Stimulated activated CD4-positive, alpha-beta T cell treated with anti-CD3 and anti-CD28 coated beads, Interleukin-1b, Interleukin-23, amount 100 ng/mL, for 24 hours (primary cell): ENCODE measurements at places on chromosomes 2 and 18.

DNA sequence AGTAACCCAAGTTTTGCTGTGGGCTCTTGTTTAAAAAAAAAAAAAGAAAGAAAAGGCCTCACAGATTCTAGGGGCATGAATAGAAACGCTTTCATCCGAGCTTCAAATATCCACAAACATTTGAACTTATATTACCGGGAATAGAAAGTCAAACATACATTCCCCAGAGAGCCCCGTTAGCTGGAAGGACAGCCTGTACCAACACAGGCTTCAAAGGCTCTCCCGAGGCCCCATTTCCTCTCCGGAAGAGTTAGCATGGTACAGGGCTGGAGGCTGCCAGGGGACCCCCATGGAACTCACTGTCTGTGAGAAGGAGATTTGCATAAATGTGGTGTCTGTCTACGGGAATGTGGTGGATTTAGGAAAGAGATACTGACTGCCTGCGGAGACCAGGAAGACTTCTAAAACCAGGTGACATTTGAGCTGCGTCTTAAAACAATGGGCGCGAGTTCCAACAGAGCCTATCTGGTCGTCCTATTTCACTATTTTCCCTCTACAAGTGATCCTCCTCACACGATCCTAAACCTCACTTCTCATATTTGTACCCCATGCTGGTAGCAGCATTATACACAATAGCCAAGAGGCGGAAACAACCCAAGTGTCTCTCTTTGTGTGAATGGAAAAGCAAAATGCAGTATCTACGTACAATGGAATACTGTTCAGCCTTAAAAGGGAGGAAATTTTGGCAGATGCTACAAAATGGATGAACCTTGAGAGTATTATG is 820 bp upstream of the MATN3 start:
- DNase-seq: no peak

DNA sequence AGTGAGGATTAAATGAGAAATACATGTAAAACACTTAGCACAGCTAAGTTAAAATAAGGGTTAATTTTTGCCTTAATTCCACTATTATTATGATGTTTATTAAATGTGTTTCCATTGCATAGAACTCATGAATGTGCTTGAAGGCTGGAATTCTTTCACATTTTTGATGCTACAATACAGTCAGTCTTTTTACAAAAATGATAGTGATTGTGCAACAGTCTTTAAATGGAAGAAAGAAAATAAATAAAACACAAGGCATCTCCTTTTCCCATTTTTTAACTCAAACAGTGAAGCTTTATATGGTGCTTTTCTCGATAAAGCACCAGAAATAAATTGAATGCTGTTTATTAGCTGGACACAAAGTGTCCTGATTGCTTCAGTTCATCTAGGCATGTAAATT is 123.9 kb downstream of the MAP2 start:
- DNase-seq: no peak

GRCh38 chr2:99607861-99608491 is 118.2 kb upstream of the REV1 start:
- DNase-seq: no peak

DNA sequence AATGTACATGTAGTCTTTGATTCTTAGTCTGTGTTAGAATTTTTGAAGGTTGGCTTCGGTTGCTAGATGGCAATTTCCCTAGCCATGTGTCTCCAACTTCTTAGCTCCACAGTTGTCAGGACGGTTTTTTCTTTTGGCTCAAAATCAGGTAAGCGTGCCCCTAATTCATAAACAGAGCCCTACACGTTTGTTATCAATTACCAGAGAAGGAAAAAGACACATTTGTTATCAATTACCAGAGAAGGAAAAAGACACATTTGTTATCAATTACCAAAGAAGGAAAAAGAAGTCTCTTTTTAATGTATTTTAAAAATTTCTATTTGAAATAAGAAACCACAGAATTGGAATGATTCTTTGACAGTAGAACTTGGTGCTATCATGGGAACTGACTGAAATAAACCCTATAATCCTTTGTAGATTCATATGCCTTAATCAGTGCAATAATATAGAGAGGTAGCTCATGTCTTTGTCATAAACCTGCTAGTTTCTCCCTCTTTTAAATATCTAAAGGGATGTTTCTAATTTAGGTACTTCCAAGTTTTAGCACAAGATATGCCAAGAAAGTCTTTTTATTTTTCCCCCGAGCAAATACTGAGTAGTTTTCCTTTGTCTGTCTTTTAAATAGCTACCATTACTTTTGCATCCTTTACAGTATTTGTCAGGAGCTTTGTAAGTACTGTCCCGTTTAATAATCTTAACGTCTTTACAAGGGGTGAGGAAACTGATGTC is 35.9 kb downstream of the CAMKMT start:
- no peak for DNase-seq

GRCh38 chr2:99338029-99338585 is 918 bp downstream of the EIF5B start:
- no peak for DNase-seq

- DNase-seq: no peak
Observed at GRCh38 chr2:150609831-150610582, 122.5 kb upstream of the RND3 start.

GRCh38 chr2:26460613-26461031 is 17.3 kb downstream of the OTOF start:
- no peak for DNase-seq

DNA sequence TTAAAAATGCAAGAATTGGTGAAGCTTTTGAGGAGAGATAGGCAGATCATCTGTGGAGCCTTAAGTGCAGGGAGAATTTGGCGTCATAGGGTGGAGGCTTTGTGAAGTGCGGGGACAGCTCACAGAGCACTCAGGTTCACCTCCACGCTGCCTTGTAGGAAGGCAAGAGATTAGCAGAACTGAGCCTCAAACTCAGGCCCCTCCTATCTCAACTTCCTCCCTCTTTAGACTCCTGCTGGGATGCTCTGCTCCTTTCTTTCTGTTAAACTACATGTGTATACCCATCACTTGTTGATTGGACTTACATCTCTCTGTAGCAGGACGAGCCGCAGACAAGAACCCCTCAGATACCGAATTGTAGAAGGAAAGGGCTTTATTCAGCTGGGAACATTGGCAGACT is 422.2 kb downstream of the SETBP1 start:
- no peak for DNase-seq

- DNase-seq: no peak
Observed at GRCh38 chr2:108548208-108549003, 14.1 kb downstream of the LIMS1 start.

GRCh38 chr18:28432339-28432738 is 255.4 kb upstream of the CDH2 start:
- no peak for DNase-seq

DNA sequence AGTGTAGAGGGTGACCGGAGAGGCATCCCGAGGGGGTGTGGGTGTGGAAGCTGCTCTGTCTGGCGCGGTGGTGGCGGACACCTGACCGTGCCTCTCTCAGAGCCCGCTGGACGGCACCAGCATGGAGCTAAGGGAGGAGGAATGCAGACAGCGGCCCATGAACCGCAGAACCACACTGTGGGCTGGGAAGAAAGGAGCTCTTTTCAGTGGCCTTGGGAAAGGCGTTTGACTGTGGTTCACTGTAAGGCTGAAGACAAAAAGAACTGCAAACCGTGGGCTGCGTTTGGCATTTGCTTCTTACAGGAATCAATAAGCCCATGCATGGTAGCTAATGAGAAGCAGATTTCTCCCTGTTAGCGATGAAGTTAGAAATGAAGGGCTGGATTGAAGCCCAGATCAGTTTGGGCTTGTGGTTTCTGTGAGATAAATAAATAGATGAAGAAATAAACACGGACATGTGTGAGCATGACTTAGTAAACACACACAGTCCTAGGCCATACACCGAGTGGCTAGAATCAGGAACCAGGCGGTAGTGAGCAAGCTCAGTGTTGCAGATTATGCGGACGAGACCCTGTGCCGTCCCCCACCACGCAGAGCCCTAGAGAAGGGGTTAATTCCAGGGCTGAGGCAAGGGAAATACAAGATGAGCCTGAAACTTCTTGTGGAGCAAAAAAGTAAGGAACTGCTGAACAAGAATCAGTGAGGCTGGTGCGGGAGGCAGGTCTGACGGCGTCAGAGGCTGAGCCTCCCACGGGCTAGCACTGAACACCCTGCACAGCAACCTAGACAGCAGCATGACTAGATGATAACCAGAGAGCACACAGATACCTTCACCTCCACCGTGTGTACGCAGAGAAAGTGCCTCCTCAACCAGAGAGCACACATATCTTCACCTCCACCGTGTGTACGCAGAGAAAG is 29.3 kb upstream of the NFATC1 start:
- no peak for DNase-seq

DNA sequence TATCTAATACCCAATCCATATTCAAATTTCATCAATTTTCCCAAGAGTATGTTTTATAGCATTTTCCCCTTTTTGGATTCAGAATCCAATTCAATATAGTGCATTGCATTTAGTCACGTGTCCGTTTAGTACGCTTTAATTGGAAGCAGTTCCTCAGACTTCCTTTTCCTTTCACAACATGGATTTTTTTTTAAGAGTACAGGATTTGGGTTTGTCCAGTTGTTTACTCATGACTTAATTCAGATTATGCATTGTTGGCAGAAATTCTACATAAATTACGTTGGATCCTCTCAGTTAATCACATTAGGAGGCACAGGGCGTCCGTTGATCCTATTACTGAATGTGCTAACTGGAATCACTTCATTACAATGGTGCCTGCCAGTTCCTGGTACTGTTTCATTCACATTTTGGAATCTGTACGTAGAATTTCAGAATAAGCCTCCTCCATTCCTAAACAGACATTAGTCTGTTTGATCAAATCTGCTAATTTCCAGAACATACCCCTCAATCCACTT is 70.0 kb upstream of the ATIC start:
- no peak for DNase-seq

- DNase-seq: no peak
Observed at GRCh38 chr2:160650196-160651118, 156.8 kb upstream of the RBMS1 start.

GRCh38 chr2:57443973-57444521 is 602.6 kb upstream of the VRK2 start:
- no peak for DNase-seq

DNA sequence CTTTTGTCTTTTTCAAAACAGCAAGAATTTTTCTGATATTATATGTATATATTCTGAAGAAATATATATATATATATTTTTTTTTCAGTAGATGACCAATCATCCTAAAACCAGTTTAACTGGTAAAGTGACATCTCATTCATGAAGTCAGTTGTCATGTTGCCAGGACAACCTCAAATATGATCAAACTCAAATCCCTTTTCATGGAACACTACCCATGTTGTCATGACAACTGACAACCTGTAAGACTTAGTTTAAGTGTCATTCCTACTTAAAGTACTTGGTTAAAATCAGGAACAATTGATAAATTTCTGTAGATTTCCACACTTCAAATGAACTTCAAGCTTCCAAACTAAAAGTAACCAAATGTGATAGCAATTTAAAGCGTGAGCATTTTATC is 101.8 kb upstream of the ERBB4 start:
- no peak for DNase-seq

DNA sequence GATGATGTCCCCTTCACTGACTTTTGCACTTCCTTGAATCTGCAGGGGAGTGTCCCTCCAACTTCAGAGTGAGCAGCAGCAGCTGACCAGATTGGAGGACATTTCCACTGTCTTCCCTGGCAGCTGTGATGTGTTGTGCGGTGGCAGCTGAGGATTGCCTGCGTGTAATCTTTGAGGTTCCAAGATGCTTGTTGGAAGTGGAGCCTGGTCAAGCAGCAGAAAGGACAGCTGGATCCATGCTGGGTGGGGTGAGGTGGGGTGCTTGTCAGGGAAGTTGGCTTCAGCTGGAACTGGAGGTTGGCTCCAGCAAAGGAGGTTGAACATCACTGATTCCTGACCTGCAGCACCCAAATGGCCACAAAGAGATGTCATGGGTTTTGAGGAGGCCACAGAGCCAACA is 64.8 kb downstream of the ST3GAL5 start:
- DNase-seq: no peak

DNA sequence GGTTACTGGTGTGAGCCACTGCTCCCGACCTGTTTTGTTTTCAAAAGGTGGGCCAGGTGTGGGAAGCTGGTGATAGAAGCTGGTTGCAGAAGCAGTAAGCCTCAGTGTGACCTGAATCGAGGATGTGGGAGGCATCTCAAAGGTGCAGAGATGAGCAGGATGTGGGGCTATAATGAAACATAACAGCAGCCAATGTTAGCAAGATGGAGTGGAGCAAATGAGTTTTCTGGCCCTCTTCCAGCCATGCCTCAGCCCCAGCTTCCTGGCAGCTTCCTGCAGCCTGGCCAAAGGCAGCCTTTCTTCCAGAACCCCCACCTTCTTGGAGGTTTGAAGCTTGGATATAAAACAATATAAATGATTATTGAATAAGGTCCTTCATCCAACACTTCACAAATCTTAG is 184.8 kb downstream of the NCK2 start:
- DNase-seq: no peak

DNA sequence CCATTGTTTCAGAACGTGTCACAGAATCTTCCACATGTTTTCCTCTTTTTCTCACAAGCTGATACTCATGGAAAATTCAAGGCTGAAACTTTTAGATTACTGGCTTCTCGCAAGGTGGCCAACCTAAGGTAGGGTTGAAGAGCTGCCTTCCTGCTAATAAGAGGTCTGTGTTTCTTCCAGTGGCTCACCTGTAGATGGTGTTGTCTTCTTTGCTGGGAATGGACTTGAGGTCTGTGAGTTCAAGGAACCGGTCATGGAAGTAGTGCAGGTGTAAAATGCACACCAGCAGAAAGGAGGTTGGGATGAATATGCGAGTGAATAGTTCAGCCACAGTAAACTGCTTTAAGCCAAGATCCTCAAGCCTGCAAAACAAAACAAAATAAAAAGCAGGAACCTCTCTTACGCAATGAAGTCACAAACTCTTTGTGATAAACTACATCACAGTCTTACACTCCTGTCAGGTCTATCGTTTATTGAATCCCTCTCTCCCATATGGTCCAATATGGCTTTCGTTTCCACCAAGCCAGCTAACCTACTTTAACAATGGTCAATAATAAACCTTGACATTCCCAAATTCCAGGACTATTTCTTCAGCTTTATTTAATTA is 258.9 kb downstream of the NAPG start:
- no peak for DNase-seq

DNA sequence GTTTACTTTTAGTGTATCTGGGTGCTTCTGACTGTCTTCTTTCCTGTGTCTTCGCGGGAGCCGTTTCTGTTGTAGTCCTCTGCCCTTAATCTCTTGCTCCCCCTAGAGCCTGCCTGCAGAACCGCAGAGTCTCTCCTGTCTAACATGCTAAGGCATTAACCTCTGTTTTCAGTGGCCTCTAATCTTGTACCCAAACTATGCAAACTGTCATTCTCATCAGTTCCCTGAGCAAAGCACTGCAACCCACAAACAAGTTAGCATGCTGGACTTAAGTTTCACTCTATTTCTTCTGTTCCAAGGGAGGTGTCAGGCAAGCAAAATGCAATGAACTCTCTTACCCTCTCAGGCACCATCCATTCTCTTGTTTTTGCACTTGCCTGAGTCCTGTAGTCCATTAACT is 138.4 kb downstream of the OTX1 start:
- DNase-seq: no peak

GRCh38 chr2:1403565-1403964 is 9.7 kb upstream of the TPO start:
- no peak for DNase-seq

- DNase-seq: no peak
Observed at GRCh38 chr2:134146161-134146560, 107.7 kb upstream of the MGAT5 start.

GRCh38 chr2:11716689-11717321 is 29.6 kb upstream of the LPIN1 start:
- DNase-seq: no peak

- DNase-seq: no peak
Observed at GRCh38 chr18:59377613-59378337, 18.7 kb upstream of the LMAN1 start.

GRCh38 chr2:98705333-98705617 is 25.7 kb downstream of the MGAT4A start:
- DNase-seq: no peak

- DNase-seq: no peak
Observed at GRCh38 chr18:75230163-75231052, 19.8 kb downstream of the TSHZ1 start.
